Fibroblast of the aortic adventitia (primary cell): ENCODE measurements at places on chromosomes 3 and 15. TPM values are rescaled to one million over a fixed set of nuclear protein-coding genes. Genes with fewer than 3 reads are reported as not detected.
A peak's percentile ranks its signal among the peaks of the same experiment; 100 is the strongest.

GRCh38 chr3:183797996-183798395, 27.4 kb downstream of the MAP6D1 start:
- no peak for DNase-seq

GRCh38 chr3:279325-279724, 82.8 kb downstream of the CHL1 start:
- DNase-seq = no peak

Gene SEMA3B
- total RNA-seq = 9.7 and 110 TPM in 2 replicates

DNA sequence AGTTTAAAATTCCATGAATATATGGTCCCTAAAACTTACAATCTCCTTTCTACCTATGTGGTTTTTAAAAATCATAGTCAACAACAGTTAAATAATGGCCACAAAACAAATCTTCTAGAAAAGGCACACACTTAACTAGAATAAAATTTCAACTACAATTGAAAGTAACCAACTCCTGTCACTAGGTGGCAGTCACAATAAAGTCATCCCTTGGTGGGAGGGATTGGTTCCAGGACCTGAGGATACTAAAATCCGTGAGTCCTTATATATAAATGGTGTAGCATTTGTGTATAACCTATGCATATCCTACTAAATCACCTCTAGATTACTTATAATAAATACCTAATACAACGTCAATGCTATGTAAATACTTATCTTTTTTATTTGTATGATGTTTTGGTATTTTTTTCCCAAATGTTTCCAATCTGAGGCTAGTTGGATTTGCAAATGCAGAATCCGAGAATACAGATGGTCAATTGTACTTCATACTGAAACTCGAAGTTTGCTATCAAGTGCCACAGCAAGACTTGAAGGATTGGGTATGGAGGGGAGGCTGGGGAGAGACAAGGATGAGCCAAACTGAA, 172.6 kb downstream of the FMN1 start:
- peak; percentile 78 for DNase-seq

Gene SLC2A2
- total RNA-seq = not detected in 2 replicates

DNA sequence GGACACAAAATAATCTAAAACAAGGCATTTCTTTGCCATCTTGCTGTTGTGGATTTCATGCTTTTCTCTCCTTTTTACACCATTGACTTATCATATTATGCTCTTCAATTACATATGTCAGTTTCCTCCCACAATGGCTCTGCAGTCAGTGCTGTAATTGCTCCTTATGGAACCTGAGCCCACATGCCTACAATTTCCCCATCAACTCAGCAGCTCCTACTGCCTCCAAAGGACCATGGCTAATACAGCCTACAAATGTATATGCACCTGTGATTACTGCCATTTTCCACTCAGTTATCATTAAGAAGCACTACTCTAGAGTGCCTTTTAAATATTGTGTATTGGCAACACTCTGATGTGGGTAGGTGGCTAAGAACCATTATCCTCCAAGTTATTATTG, 30.8 kb downstream of the RTP4 start:
- no peak for DNase-seq

- DNase-seq = no peak
Measured at GRCh38 chr3:171915275-171915674, 72.1 kb downstream of the TMEM212 start.

- no peak for DNase-seq
Measured at GRCh38 chr15:93360976-93361375, 272.0 kb upstream of the RGMA start.

Gene ZDHHC23
- 3.3 and 7.0 TPM in 2 replicates for total RNA-seq
